AG04450 (cell line): ENCODE measurements at places on chromosomes 12 and 14. TPM values are rescaled to one million over a fixed set of nuclear protein-coding genes. Genes with fewer than 3 reads are reported as not detected.

KLHL42 gene
- polyA plus RNA-seq, result 21.3 and 25.4 TPM in 2 replicates

GRCh38 chr12:13154027-13154538 is 42.4 kb upstream of the EMP1 start:
- DNase-seq, result no peak

IKZF4 gene
- polyA plus RNA-seq, result 3.9 and 4.7 TPM in 2 replicates

TMCC3 gene
- polyA plus RNA-seq, result 0.29 and 0.50 TPM in 2 replicates

DNA sequence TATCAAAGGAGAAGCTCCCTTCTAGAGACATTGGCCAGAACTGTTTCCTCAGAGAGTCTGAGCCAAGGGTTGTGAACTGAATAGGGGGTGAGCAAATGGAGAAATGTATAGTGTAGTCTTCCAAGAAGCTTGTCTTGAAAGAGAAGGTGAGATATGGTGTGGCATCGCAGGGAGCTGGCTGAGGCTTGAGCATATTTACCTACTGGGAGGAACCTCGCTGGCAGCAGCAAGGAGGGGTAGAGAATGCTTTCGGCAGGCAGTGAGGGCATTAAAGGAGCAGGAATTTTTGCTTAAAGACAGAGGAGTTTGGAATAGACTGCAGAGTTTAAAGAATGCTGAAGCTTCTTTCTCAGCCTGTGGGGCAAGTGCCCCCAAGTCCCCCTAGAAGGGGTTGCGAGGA is 59.3 kb upstream of the PRMT8 start:
- no peak for DNase-seq

- no peak for DNase-seq
Measured at GRCh38 chr12:14803830-14804160, 325 bp downstream of the C12orf60 start.
